ENCODE measurements at places on chromosomes 2 and 18. TPM values are rescaled to one million over a fixed set of nuclear protein-coding genes. Genes with fewer than 3 reads are reported as not detected.

SLC30A3 gene
- total RNA-seq: 3.4 TPM

USP40 gene
- 24.0 TPM for total RNA-seq

ZAP70 gene
- 0.06 TPM for total RNA-seq

IL1F10 gene
- not detected for total RNA-seq

CEBPZOS gene
- 52.7 TPM for total RNA-seq

DSC3 gene
- 1.8 TPM for total RNA-seq

DTNA gene
- 0.98 TPM for total RNA-seq

SIGLEC15 gene
- 0.09 TPM for total RNA-seq

DES gene
- 0.17 TPM for total RNA-seq

TCF4 gene
- total RNA-seq: 2.5 TPM

HOXD13 gene
- 0.34 TPM for total RNA-seq

TMEM37 gene
- total RNA-seq: 1.9 TPM

PCARE gene
- not detected for total RNA-seq

MEP1B gene
- total RNA-seq: 0.27 TPM

CGREF1 gene
- total RNA-seq: 8.7 TPM

PDE1A gene
- 0.08 TPM for total RNA-seq

RSAD2 gene
- 0.54 TPM for total RNA-seq

FAP gene
- total RNA-seq: not detected

NOL4 gene
- total RNA-seq: not detected

SLC23A3 gene
- total RNA-seq: 0.58 TPM

SCTR gene
- total RNA-seq: not detected

TUBA4B gene
- 0.56 TPM for total RNA-seq

GAREM1 gene
- 2.5 TPM for total RNA-seq

CAPN14 gene
- total RNA-seq: not detected

C18orf54 gene
- total RNA-seq: 3.6 TPM

NEURL3 gene
- total RNA-seq: 1.7 TPM

CPLX4 gene
- total RNA-seq: not detected

LDAH gene
- 16.5 TPM for total RNA-seq

UPP2 gene
- not detected for total RNA-seq

MAP4K3 gene
- total RNA-seq: 19.0 TPM

ECEL1 gene
- total RNA-seq: 0.37 TPM

RNF125 gene
- total RNA-seq: 0.28 TPM

PER2 gene
- total RNA-seq: 3.3 TPM

CERKL gene
- total RNA-seq: 0.19 TPM

ALK gene
- not detected for total RNA-seq

AAK1 gene
- total RNA-seq: 19.7 TPM

L3MBTL4 gene
- not detected for total RNA-seq

C2orf49 gene
- total RNA-seq: 18.6 TPM

ANKRD44 gene
- total RNA-seq: 1.5 TPM

SAG gene
- not detected for total RNA-seq

CRYGC gene
- total RNA-seq: not detected

UNC80 gene
- total RNA-seq: not detected

DAW1 gene
- total RNA-seq: 3.1 TPM

OXER1 gene
- not detected for total RNA-seq

TUBA3E gene
- not detected for total RNA-seq

CTAGE1 gene
- not detected for total RNA-seq

GALR1 gene
- total RNA-seq: not detected

GALNT3 gene
- not detected for total RNA-seq

SLC39A6 gene
- 53.2 TPM for total RNA-seq

VAMP8 gene
- 14.5 TPM for total RNA-seq
